OCI-LY7 (cell line): ENCODE measurements at places on chromosomes 7 and 10. TPM values are rescaled to one million over a fixed set of nuclear protein-coding genes. Genes with fewer than 3 reads are reported as not detected.

GRCh38 chr7:130069179-130069977, 956 bp upstream of the KLHDC10 start:
- DNase-seq: no peak

DNA sequence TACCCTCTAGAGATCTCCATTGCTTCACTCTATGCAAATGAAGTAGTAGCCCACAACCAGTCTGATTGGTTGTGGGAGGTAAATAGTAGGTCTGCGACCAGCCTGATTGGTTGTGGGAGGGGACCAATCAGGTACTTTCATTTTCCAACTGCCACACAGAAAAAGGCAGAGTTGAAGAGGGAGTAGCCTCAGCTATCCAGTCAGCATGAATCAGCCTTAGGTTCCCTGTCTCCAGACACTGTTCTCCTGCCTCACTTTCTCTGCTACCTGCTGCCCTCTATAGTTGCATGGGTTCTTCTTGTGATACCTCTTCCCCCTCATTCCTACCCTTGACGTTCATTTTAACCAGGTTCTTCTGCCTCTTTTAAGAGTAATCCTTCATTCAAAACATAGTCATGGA, 114.5 kb upstream of the LYZL1 start:
- no peak for DNase-seq

DNA sequence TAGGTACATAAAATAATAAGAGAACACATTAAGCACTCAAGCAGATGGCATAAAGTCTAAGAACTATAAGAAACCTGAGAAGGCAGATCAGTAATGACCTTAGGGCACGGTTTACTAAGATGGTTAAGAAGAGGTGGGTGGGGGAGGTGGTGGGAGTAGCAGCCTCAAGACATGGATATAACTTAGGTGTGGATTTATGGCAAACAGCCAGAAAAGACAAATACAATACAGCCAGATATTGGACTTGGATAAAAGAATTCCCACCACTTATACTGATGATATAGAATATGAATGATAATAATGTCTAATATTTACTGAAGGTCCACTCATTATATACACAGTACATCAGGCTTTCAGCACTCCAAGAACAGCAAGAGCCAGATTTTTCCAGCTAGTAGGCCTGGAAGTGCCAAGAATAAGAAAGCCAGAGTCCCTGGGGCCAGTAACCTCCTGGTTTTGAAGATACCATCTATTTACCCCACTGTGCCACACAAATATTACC, 11.9 kb downstream of the DPY19L1 start:
- no peak for DNase-seq

GRCh38 chr10:14389981-14390590, 59.4 kb upstream of the FRMD4A start:
- no peak for DNase-seq

DNA sequence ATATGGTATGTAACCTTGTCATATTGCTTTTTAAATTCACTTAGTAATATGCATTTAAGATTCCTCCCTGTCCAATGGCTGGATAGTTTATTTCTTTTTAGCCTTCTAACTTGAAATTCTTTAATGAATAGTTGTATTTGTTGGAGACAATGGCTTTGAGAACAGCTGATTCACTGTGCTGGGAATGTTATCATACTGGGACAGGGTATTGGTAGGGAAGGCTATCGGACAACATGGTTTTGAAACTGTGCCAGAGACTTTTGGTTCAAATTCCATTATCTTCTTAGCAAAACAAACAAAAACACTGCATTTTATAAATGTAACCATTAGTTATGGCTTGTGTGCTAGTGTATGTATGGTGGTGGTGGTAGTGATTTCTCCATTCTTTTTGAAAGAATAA, 517.1 kb upstream of the ANKRD30A start:
- DNase-seq: no peak

DNA sequence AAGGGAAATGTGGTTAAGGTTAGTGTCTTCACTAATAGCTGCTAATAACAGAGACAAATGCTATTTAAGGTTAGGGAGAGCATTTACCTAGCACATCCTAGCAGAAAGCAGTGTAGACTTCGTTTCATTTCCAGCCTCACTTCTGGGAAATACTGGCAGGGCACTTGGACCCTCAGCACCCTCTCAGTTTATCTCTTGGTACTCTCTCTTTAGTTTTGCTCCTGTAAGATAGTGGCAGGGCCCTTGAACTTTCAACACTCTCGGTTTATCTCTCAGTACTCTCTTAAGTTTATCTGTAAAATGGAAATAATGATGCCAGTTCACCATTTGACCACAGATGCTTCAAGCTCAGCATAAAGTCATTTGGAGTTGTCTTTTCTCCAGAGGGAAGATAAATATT, 118.4 kb downstream of the MBL2 start:
- DNase-seq: no peak

- no peak for DNase-seq
Observed at GRCh38 chr7:132276234-132276630, 300.0 kb downstream of the PLXNA4 start.

GRCh38 chr7:120218712-120219111, 54.3 kb upstream of the KCND2 start:
- DNase-seq: no peak

GRCh38 chr7:26278770-26279169, 12.9 kb upstream of the SNX10 start:
- peak; percentile 70 for DNase-seq

DNA sequence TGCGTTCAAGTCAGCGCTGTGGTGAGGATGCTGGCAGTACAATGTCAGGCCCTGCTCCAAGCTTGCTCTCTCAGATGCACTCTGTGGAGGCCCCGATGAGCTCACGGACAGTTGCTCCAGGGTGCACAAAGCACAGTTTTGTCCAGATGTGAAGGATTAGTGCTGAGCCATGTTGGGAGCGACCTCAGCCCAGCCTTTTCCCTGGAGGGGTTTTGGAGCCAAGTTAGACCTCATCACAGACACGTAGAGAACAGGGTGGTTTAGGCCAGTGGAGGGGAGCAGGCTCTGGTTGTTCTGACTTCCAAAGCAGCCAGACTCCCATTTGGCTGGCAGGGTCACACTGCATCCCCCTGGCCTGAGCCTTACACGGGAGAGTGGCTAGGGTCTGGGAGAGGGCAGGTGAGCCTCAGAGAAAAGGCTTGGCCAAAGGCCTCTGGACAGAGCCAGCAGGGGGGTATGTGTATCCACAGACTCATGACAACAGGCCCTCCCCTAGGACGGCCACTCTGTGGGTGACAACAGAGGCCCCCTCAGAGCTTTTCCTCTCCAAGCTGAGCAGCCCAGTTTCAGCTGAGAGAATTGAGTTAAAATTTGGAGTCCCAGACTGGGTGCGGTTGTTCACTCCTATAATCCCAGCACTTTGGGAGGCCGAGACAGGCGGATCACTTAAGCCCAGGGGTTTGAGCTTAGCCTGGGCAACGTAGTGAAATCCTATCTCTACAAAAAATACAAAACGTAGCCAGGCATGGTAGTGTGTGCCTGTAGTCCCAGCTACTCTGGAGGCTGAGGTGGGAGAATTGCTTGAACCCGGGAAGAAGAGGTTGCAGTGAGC, 4.7 kb downstream of the PLAC9 start:
- DNase-seq: no peak

- no peak for DNase-seq
Observed at GRCh38 chr10:119377958-119378736, 164.4 kb downstream of the RGS10 start.

- no peak for DNase-seq
Observed at GRCh38 chr7:149430192-149430591, 30.7 kb downstream of the ZNF777 start.

DNA sequence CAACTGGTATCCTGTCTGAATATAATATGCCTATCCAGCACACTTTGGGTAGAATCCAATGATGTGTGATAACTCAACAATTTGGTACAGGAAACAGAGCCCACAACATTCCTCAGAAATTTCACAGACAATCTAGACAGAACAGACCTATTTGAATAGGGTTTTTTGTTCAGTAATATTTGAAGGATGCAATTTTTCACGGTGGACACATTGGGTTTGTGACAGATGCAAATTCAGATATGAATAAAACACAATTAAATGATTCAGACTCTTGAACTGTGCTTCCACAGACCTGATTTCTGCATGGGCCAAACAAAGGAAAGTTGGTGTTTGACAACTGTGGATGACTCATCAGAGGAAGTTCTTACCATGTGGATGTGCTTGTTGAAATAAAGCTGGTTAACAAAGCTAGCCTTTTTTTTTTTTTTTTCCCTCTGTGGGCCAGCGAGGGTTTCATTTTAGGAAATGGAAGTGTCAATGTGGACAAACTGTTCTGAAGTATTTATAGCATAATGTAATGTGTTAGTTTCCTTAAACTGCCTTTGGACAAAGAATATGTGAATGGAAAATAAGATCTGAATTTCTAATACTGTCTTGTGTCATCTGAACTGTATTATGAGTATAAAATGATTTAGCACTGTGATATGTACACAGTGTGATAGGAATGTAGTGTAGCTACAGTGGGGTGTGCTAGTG, 43.2 kb upstream of the FAM133B start:
- DNase-seq: no peak

Gene GPNMB
- total RNA-seq: 3.0 and 3.5 TPM in 2 replicates

Gene ATAD1
- total RNA-seq: 44.7 and 47.7 TPM in 2 replicates

Gene IQUB
- 0.32 and 0.42 TPM in 2 replicates for total RNA-seq

Gene EBLN1
- total RNA-seq: not detected in 2 replicates

Gene SP4
- 17.0 and 18.9 TPM in 2 replicates for total RNA-seq
